T-helper 17 cell (primary cell): ENCODE measurements at places on chromosomes 2 and 18. TPM values are rescaled to one million over a fixed set of nuclear protein-coding genes. Genes with fewer than 3 reads are reported as not detected.

- DNase-seq: no peak
Observed at GRCh38 chr2:31161637-31162036, 23.4 kb upstream of the GALNT14 start.

The AGPS gene
- 27.7 TPM for total RNA-seq

DNA sequence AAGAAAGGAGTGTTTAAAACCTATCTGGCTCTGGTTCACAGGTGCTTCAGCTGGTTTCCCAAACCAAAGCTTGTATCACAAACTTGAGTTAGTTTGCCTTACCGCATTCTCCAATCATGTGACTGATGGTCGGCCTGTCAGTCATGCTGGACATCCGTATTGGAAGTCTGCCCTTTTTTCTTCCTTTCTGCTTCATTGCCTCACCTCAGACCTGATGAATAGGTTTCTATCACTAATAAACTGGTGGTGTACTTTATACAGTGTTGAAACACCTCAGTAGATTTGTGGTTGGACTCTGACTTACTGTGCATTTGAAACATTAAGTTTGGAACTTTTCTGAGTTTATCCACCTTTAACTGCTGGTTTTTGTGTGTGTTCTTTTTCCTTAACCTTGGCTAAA, 84.1 kb downstream of the R3HDM1 start:
- no peak for DNase-seq

- DNase-seq: no peak
Observed at GRCh38 chr18:10274301-10274700, 180.1 kb upstream of the APCDD1 start.
